Body of pancreas (tissue), 4 donors: ENCODE measurements at places on chromosomes 5 and 9. TPM values are rescaled to one million over a fixed set of nuclear protein-coding genes. Genes with fewer than 3 reads are reported as not detected.

DNA sequence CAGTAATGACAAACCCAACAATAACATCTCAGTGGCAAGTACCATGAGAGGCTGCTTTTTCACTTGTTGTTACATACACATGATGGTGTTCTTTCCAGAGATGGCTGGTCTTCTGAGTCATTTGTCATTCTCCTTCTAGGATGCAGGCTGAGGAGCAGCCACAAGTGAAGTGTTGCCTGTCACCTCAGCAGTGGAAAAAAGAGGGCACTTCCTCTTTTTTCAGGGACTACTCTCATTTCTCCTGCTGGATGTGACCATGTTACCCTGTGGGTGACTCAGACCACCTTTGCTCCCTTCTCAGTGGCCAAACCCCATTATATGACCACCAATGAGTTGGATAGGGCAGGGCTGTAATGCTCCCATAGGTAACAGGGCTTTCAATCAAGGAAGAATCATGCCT, 587.0 kb upstream of the ADAMTS16 start:
- no peak overlapping the region for H3K27ac ChIP-seq
- no peaks in the 10 kb centered on the region for H3K4me1 ChIP-seq
- no peaks in the 10 kb centered on the region for H3K36me3 ChIP-seq
- DNase-seq, result no peak

GRCh38 chr9:16530669-16531642, 339.5 kb downstream of the BNC2 start:
- no peaks in the 10 kb centered on the region for H3K36me3 ChIP-seq
- no peak overlapping the region for H3K4me3 ChIP-seq
- H3K27ac ChIP-seq, result no peak overlapping the region

The PHF24 gene
- not detected for total RNA-seq

The CSF1R gene
- total RNA-seq, result 13.5 TPM

- H3K4me1 ChIP-seq, result no peaks in the 10 kb centered on the region
- H3K27me3 ChIP-seq, result no peaks in the 10 kb centered on the region
- DNase-seq, result no peak
- H3K27ac ChIP-seq, result no peak overlapping the region
- no peak overlapping the region for H3K4me3 ChIP-seq
Measured at GRCh38 chr9:20417373-20418080, 204.8 kb downstream of the MLLT3 start.

- no peak for DNase-seq
- H3K27me3 ChIP-seq, result no peaks in the 10 kb centered on the region
- no peak overlapping the region for H3K4me3 ChIP-seq
Measured at GRCh38 chr9:136403538-136403914, 3.6 kb upstream of the SNAPC4 start.

- H3K27me3 ChIP-seq, result no peaks in the 10 kb centered on the region
- peak overlapping the region; percentile 92 for H3K27ac ChIP-seq
- DNase-seq, result peak; percentile 88
- H3K4me1 ChIP-seq, result peaks cover 96% of the 10 kb centered on the region
- H3K36me3 ChIP-seq, result no peaks in the 10 kb centered on the region
Measured at GRCh38 chr9:136693490-136694162, 6.4 kb upstream of the AGPAT2 start.
